ENCODE measurements at places on chromosomes 6 and 20.

DNA sequence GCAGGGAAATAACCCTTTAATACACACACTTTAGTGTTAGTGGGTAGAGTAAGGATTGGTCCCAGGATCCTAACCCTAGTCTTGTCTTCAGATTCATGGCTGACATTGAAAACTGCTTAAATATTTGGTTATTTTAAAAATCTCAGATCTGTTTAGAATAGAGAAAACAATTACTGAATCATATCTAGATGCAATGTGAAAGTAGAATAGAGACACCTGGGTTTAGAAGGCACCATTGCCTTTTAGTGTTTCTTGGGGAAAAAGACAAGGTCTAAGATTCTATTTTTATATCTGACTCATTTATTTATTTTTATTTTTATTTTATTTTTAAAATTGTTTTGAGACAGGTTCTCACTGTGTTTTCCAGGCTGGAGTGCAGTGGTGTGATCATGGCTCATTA is 6.0 kb downstream of the DDX43 start:
- no peak for DNase-seq

DNA sequence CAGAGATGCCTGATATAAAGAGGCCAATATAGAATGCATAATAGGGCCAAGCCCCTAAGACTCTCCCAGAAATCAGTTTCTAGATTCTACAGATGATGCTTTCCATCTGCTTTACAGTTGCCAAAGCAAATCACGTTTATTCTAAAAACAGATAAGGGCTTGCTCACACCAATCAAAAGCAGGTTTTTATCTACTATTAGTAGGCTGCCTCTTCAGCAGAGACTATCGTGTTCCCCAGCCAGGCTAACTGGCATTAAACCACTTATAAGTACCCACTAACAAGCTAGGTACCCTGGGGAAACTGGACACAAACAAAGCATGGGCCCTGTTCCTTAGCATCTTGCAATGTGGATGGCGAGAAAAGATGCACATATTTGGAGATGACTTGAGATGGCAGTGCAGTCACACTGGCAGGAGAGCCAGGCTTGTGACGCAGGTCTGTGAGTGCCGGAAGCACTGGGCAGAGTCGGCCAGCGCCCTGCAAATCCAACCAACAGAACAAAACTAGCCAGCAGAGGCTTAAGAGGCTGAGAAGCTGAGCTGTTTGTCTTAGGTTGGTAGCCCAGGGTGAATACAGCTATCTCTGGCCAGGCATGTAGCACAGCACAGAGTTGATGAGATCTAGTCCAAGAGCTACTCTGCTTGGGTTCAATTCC is 73.4 kb downstream of the GFOD1 start:
- DNase-seq: no peak

DNA sequence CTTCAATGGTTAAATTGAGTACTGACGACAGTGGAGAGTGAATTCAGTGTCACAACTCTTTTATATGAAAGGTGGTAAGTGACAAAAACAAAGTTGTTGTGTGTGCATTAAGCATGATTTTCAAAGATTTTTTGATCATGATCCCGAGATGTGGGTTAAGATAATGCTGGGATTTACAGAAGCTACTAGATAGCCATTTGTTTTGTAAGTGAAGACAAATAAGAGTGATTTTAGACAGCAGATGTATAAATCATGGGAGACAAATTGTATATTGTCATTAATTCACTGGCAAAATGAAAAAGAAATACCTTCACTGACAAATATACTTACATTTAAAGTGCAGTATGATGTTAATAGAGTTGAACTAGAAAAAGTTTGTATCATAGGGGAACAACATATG is 6.1 kb downstream of the ADGRB3 start:
- no peak for DNase-seq

GRCh38 chr20:8116067-8116811 is 15.8 kb upstream of the PLCB1 start:
- no peak for DNase-seq

DNA sequence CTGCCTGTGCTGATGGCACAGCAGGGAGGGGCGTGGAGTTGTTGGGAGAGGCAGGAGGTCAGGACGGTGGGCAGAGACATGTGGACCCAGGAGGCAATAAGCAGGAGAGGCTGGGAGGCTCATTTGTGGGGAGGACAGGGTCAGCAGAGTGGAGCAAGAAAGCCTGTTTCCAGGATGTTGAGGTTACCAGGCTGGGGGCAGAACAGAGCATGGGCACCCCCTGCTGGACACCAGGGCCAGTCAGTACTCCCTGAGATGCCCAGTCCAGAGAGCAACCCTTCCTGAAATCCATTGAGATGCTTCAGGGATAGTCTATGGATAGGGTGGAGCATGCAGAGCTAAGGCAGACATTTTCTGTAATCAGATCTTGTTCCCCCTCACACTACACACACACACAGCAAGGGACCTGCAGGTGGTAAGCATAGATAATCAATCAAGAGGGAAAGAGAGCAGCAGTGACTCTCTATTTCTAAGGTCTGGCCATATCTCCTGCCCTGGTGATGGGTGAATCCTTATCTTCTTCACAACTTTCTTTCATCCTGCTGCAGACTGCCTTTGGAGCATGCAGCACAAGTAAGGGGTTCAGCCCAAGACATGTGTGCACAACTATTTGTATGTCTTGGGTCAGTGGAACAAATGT is 41.7 kb downstream of the MOCS1 start:
- no peak for DNase-seq

GRCh38 chr6:17280552-17281090 is 540 bp upstream of the RBM24 start:
- DNase-seq: no peak

DNA sequence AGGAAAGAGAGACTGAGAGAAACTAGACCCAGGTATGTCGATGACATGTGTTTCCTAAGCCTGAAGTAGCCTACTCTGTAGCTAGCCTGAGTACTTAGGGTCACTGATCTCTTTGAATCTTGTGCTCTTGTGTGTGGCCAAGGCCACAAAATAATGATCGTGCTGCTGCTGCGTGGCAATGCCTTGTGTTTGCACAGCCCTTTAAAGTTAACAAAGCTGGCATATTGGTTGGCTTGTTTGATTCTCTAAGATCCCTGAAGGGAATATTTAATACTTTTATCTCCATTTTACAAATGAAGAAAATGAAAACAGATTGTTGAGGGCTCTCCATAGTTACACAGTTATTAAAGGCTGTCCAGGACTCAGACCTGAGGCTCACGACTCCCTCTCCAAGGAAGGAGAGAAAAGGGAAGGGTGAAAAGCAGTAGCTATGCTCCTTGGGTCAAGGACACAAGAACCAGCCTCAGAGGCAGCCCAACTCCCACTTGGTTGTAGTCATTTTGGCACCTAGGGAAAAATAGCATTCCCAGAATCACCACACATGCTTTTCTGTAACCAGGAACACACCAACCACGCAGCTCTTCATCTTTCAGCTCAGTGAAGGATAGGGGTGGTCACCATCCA is 130.7 kb downstream of the LRFN2 start:
- no peak for DNase-seq

DNA sequence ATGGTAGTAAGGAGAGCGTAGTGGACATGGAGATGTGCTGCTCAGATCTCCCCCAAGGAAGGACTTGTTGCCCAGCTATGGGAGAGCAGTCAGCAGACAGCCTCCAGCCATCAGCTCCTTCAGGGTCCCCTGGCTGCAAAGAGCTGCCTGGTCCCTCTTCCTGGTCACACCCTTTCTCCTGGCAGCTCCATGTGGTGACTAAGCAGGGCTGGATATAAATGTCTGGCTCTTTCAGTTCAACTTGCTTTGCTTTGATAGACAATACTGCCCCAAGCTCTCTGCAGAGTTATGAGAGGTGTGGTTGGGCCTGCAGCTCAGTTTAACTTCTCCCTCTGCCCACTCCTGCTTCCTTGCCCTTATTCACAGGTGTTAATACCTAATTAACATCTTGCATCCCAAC is 64.1 kb upstream of the DDR1 start:
- no peak for DNase-seq

DNA sequence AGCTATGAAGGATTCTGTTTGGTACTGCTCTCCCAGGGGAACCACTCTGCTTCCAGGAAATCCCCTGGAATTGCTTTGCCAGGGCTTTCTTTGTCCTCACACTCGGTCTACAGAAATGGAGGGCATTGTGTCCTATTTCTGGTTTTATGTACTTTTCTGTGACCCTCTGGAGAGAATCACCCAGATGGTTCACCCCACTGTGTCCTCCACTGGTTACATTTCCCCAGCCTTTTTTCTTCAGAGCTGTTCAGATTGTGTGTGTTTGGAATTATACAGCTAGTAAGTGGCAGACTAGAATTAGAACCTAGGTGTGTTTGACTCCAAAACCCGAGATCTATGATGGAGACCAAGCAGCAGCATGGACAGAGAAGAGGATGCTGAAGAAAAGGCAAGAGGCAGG is 80.8 kb downstream of the CD164 start:
- DNase-seq: no peak

DNA sequence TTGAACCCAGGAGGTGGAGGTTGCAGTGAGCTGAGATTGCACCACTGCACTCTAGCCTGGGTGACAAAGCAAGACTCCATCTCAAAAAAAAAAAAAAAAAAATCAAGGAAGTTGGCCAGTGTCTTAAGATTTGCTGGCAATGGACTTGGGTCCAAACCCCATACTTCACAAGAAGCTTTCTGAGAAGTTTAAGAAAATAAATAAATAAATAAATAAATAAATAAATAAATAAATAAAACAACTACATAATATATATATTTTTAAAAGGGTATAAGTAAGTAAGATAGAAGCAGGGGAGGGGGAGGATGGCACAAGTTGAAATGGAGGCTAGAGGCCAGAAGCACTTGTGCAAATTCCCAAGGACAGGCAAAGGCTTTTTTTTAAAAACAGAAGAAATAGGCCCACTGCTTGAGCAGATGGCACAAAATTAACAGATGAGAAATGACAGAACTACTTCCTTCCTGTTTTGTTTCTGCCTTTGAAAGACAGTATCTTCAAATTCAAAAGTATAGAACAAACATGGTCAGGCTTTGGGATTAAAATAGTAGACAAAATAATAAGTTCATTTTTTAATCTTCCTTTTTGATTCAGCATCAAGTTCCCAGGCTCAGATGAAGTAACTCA is 287.7 kb downstream of the ALDH8A1 start:
- no peak for DNase-seq

DNA sequence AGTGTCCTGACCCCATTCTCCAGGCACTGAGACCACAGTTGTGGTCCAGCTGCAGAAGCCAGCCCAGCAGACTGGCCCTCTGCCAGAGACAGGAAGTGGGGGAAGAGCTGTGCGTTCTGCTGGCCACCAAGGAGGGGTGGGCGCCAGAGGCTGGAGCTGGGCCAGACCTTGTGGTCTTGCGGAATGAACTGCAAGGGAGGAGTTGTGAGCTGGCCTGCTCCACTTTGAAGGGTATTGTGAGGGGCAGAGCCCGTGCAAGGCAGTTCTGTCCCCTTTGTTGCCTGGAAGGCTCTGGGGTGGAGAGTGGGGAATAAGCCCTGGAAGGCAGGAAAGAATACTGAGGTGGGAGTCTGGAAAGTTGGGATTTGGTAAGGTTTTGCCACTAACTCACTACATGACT is 3.6 kb upstream of the MDFI start:
- no peak for DNase-seq

GRCh38 chr6:95169775-95170174 is 407.6 kb upstream of the MANEA start:
- no peak for DNase-seq

- no peak for DNase-seq
These were observed 69.0 kb downstream of the ID4 start for GRCh38 chr6:19906171-19906570.

DNA sequence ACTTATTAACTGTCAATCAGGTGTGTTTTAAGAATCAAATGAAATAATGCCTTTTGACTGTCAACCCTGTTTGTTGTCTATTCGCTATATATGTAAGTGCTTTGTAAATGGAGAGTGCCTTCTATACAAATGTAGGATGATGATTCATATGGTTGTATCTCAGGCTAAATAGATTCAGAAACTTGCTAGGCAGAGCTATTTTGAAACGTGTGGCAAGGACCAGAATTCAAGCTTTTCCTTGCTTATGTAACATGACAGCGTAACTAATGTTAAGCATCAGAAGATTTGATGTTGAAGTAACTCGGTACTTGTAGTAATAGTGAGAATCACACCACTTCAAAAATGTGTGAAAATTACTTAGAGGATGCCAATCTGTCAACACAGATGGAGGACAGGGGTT is 3.4 kb downstream of the OGFRL1 start:
- no peak for DNase-seq

- no peak for DNase-seq
These were observed 45.7 kb upstream of the SNX9 start for GRCh38 chr6:157777344-157777743.

Measured in T follicular helper cell (primary cell).